ENCODE measurements at places on chromosomes 12 and 14. TPM values are rescaled to one million over a fixed set of nuclear protein-coding genes. Genes with fewer than 3 reads are reported as not detected.
A peak's percentile ranks its signal among the peaks of the same experiment; 100 is the strongest.

FBLN5 gene
- total RNA-seq = 0.26 TPM

ADAM21 gene
- not detected for total RNA-seq

ETFBKMT gene
- 3.6 TPM for total RNA-seq

AICDA gene
- 0.10 TPM for total RNA-seq

HOXC6 gene
- total RNA-seq = 0.21 TPM

- peaks cover 4% of the 10 kb centered on the region for H3K36me3 ChIP-seq
- no peak for DNase-seq
- H3K4me1 ChIP-seq = no peaks in the 10 kb centered on the region
- no peak overlapping the region for H3K27ac ChIP-seq
Observed at GRCh38 chr12:118617611-118618450, 241.5 kb downstream of the SUDS3 start.

- H3K27ac ChIP-seq = no peak overlapping the region
- peak; percentile 1 for DNase-seq
- no peaks in the 10 kb centered on the region for H3K4me1 ChIP-seq
Observed at GRCh38 chr12:34400986-34401658, 378.8 kb downstream of the ALG10 start.

DNA sequence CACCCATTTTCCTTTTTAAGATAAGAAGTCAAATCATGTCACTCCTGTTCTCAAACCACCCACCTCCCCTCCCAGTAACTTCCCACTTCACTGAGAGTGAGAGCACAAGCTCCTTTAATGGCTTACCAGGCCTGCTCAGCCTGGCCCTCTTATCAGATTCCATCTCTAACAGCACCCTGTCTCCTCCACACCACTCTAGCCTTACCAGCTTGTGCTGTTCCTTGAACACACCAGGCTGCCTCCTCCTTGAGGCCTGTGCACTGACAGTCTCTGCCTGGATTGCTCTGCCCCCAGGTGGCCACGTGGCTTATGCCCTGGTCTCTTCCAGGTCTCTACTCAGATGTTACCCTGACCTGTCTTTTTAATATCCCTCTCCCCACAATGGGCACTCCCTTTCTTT lies 40.1 kb upstream of the EVL start:
- H3K36me3 ChIP-seq = no peaks in the 10 kb centered on the region
- DNase-seq = peak; percentile 34
- H3K27me3 ChIP-seq = no peaks in the 10 kb centered on the region
- peak overlapping the region; percentile 4 for H3K4me3 ChIP-seq

- H3K4me3 ChIP-seq = no peak overlapping the region
- DNase-seq = no peak
- peaks cover 15% of the 10 kb centered on the region for H3K36me3 ChIP-seq
- H3K4me1 ChIP-seq = peaks cover 13% of the 10 kb centered on the region
- H3K27me3 ChIP-seq = peaks cover 1% of the 10 kb centered on the region
Observed at GRCh38 chr12:21650997-21651396, 6.6 kb downstream of the LDHB start.

DNA sequence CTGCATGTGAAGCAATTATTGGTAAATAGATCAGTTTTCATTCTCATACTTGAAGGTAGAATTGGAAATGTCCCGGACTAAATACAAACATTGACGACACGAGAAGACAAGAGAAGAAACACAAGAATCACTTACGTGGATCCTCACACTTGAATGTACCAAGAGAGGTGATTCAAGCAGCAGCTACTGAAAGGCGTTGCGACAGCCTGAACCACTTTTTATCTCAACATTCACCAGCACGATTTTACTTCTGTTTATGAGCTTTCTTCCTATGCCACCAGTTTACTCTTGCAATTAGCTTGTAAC lies 3.6 kb upstream of the FZD10 start:
- H3K27me3 ChIP-seq = peaks cover 10% of the 10 kb centered on the region
- H3K4me3 ChIP-seq = no peak overlapping the region
- H3K4me1 ChIP-seq = no peaks in the 10 kb centered on the region
- H3K27ac ChIP-seq = no peak overlapping the region
- peaks cover 5% of the 10 kb centered on the region for H3K36me3 ChIP-seq
